ENCODE measurements at places on chromosomes 2 and 18.

GRCh38 chr18:50678651-50679050 is 118.8 kb downstream of the MAPK4 start:
- DNase-seq, result no peak

- no peak for DNase-seq
Measured at GRCh38 chr2:211512806-211513205, 956.4 kb downstream of the CPS1 start.

- no peak for DNase-seq
Measured at GRCh38 chr2:98164256-98164655, 77.3 kb downstream of the VWA3B start.

DNA sequence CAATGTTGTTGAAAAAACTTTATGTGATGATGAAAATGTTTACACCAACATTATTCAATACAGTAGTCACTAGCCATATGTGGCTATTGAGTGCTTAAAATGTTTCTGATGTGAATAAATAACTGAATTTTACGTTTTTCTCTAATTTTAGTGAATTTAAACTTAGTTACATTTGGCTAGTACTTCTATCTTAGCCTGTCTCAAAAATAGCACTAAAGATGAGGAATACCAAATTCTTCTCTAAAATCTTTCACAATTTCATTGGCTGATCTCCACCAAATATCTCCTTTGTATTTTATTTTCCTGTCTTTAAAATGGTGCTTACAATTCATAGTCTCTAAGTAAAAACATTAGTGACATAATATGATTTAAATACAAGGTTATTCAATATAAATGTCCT is 83.7 kb upstream of the RND3 start:
- no peak for DNase-seq

DNA sequence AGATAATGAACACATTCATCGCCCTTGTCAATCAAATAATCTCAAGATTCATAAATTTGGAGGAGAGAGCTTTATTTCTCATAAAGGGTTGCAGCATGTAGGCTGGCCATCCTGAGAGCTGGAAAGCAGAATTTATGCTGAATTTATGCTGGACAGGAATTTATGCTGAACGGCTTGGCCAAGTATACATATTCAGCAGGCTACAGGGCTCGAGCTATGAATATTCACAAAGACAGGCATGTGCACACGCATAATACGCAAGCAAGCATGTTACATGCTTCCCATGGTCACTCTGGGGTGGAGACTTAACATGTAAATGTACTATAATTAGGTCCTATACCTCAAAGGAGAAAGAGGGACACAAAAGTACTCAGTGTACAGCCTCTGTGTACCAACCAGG is 618.8 kb downstream of the METTL4 start:
- DNase-seq, result no peak

GRCh38 chr2:180905461-180905860 is 74.9 kb upstream of the UBE2E3 start:
- DNase-seq, result no peak

DNA sequence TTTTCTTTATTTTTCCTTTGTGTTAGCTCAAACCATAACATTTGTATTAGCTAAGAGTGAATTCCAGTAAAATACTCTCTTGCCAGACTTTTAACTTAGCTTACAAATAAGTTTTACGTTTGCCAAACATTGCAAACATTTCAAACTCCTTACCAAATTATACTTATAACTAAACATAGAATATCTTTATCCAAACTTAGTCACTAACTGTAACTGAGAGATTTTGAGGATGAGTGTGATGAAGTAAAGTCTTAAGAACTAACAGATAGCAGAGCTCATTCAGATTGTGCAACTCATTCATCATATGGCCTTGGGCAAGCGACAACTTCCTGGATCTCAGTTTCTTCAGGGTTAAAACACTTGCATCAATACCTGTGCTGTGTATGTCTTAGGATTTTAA is 533.7 kb downstream of the TDRD15 start:
- DNase-seq, result no peak

GRCh38 chr2:237729681-237730475 is 68.7 kb upstream of the RBM44 start:
- DNase-seq, result no peak

GRCh38 chr18:58391231-58391825 is 237.6 kb downstream of the ALPK2 start:
- no peak for DNase-seq

DNA sequence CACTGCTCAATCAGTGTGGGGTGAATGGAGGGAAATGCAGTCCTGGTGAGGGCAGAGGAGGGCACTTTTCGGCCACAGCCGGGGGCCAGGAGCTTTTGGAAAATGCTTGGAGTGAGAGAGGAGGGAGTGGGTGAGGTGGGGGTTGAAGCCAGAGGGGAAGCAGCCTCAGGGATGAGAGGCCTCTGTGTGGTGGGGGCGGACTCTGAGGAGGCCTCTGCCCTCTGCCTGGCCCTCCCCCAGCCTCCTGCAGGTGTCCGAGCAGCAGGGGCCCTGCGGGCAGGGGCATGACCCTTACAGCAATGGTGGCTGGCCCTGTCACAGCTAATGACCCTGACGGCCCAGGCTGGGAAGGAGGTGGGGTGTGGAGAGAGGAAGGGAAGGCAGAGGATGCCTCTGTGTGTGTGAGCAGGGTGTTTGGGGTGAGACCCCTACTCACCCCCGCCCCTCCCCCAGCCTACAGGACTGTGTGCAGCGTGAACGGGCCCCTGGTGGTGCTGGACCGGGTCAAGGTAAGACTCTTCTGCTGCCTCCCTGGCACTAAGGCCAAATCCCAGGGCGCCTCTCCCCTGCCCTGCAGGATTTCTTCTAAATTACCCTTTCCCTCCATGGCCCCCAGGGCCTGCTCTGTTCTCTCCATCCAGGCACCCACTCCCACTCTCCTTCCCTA is 7.6 kb downstream of the ATP6V1B1 start:
- DNase-seq, result no peak

DNA sequence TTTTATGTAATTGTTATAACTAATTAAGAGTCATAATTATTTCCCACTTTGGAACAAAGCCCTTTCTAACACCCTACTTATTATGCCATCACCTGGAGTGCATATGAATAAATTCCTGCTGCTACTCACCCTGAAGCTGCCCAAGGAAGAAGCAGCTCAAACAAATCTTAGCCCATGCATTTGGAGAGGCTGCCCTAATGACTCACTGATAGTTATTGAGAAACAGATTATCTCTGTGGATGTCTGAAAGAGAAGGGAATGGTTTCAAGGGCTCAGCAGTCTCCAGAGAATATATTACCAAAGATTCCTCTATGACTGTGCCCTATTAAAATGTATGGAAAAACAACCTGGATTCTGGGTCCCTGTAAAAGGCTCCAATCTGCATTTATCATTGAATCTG is 81.0 kb downstream of the GPR39 start:
- no peak for DNase-seq

DNA sequence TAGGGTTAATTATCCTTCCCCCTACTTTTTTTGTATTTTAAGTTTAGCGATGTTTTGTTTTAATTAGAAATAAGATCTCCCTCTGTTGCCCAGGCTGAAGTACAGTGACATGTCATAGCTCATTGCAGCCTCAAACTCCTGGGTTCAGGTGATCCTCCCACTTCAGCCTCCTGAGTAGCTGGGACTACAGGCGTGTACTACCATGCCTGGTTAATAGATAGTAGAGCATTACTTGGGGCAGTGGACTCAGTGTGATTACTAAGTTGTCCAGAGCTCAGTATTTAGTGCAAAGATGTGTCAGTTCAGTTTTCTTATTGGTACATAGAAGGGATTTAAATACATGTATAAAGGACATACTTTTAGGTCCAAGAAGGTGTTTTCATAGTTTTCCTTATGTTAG is 9.5 kb upstream of the ADGRF3 start:
- no peak for DNase-seq

- DNase-seq, result no peak
Measured at GRCh38 chr2:216636551-216637450, 3.6 kb downstream of the IGFBP2 start.

DNA sequence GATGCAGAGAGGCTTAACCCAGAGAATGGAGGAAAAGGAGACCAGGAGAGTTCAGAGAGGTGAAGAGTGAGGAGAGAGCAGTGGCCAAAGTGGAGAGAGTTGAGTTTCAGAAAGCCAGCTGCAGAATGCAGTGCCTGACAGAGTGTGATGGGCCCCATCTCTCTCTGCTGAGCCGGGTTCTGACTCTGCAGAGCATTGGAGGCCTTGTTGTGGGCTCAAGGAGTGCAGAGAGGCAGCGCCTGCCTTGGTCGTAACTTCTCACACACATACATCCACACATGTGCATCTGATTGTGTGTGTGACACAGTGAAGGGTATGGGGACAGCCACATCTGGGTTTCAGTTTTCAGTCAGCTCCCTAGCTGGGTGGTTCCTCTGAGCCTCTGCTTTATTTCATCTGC is 58.8 kb downstream of the AGAP1 start:
- DNase-seq, result no peak

DNA sequence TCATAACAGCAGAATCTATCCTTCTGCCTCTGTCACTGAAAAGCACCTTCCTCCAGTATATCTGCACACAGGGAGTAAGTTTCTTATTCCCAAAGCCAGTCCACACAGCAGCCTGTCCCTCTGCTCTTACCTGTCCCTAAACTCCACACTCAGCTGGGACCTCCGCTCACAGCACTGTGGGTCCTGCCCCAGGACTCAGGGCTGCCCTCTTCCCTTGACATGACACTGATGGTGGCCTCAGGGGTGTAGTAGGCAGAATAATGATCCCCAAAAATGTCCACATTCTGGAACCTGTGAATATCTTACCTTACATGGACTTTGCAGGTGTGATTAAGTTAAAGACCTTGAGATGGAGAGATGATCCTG is 39.7 kb upstream of the EML4 start:
- no peak for DNase-seq

DNA sequence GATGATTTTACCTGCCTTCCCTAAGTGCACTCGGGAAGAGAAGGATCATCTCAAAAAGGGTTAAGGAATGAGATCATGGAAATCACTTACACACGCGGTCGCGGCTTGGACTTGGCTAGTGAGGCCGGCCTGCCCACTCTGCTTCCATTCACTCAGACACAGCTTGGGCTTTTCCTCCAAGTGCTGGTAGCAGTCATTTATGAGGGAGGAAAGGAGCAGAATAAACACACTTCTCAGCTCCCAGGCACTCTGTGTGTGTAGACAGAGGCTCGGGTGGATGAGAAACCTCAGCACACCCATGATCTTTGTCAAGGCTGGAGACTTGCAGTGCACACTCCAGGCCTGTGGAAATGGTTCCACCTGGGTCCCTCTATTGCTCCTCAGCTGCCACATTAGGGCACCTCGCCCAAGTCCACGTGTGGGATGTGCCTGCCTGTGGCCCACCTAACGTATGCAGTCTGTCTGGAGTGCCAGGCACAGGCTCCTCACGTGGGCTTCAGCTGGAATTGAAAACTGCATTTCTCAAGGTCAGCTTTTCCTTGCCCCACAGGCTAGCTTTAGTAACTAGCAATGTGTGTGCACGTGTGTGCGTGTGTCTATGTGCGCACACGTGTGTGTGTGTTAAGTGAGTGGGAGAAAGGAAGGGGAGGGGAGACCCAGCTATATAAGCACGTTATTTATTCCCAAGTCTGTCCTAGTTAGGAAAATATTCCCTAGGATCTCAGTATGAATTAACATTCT is 288.4 kb downstream of the SOX11 start:
- DNase-seq, result no peak

- DNase-seq, result no peak
Measured at GRCh38 chr2:143229952-143230351, 100.7 kb downstream of the ARHGAP15 start.

- no peak for DNase-seq
Measured at GRCh38 chr2:102001767-102002142, 10.0 kb downstream of the IL1R2 start.

DNA sequence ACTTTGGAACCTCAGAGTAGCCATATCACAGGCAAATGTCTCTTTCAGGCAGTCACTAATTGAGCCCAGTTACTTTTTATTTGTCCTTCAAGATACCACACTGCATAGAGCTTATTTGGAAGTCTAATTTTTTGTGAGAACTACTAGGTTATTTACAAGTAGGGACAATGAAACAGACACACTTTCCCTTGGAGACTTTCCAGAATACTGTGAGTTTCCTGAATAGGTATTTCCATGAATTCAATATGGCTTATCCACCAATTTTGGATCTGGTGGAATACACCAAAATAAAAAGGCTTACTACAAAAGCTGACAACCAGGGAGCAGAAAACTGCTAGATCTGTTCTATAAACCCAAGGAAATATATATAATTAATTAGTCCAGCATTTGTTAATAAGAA is 83.3 kb downstream of the NRXN1 start:
- no peak for DNase-seq

GRCh38 chr2:22153931-22154613 is 1030.3 kb downstream of the TDRD15 start:
- DNase-seq, result no peak

DNA sequence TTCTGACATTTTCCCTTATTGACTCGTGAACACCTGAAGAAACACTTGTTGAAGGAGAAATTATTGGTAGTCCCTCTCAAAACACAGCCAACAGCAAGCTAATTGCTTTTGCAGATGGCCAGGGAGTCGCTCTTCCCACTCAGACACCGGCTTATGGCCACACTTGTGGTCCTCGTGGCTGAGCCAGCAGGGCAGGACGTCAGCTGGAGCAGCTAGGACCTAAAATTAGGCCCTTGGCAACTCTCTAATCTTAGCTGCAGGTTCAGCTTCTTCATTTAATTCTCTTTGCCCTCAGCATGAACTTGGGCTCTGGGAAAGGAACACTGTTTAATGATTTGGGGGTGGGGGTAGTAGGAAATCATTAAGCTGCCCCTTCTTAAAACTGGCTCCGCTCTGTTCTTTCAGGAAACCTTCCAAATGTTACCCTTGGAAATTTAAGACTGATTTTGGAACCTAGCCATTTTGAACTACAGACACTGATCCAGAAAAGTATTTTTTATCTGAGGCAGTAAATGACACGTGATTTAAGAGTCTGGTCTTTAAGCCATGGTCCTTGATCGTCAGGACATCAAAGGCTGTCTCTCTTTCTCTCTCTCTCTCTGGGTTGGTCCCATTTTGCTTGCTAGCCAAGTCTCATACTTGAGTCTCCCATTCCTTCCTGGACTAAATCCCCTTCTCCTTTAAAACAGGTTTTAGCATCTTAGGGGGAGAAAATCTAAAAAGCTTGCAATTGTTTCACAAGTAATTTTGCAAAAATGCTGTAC is 77.5 kb downstream of the CDK15 start:
- DNase-seq, result no peak

DNA sequence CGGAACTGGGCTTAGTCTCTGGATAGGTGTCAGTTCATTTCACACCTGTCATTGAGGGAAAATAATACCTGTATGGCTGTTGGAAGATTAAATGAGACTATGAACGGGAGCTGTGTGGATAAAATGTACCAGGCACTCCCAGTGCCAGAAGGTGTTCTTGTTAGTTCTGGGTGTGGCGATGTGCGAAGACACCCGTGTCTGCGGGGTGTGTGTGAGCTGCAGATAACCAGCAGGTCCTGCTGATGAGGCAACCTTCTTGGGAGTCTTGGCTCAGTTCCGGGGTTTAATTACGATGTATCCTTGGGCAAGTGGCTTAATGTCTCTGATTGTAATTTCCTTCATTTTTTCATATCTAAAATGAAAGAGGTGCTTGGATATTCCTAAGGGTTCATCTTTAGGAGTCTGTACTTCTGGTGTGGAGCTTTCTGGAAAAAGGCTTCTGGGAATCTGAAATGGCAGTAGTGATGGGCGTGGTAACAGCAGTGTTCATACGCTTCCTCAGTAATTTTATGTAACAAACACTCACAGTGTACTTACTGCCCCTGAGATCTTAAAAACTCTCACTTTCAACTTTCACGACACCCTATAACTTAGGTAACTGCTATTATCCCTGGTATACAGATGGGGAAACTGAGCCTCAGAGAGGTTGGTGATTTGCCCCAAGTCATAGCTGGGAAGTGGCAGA is 35.0 kb downstream of the NEDD4L start:
- no peak for DNase-seq
